ENCODE measurements at places on chromosomes 5 and 9. TPM values are rescaled to one million over a fixed set of nuclear protein-coding genes. Genes with fewer than 3 reads are reported as not detected.

The ORM1 gene
- not detected for polyA plus RNA-seq

The KLHL3 gene
- 0.47 TPM for polyA plus RNA-seq

The DOCK2 gene
- polyA plus RNA-seq: 14.0 TPM

The RNF208 gene
- 3.1 TPM for polyA plus RNA-seq

The RXRA gene
- polyA plus RNA-seq: 6.8 TPM

The PCDHA2 gene
- polyA plus RNA-seq: not detected

The STC2 gene
- polyA plus RNA-seq: 31.7 TPM

The ADAMTSL1 gene
- not detected for polyA plus RNA-seq

The IFNA13 gene
- not detected for polyA plus RNA-seq

The FBN2 gene
- polyA plus RNA-seq: not detected

The STRBP gene
- 52.1 TPM for polyA plus RNA-seq

The GCNT4 gene
- polyA plus RNA-seq: not detected

The SLC36A2 gene
- not detected for polyA plus RNA-seq

The CNTRL gene
- polyA plus RNA-seq: 19.1 TPM

The SUSD3 gene
- 18.7 TPM for polyA plus RNA-seq

The C5orf15 gene
- polyA plus RNA-seq: 40.2 TPM

The CETN3 gene
- polyA plus RNA-seq: 109 TPM

The OR2S2 gene
- not detected for polyA plus RNA-seq

The ORM2 gene
- not detected for polyA plus RNA-seq
